ENCODE measurements at places on chromosomes 2 and 18. TPM values are rescaled to one million over a fixed set of nuclear protein-coding genes. Genes with fewer than 3 reads are reported as not detected.

GRCh38 chr2:26735883-26736588 is 28.0 kb upstream of the SLC35F6 start:
- DNase-seq = no peak

- DNase-seq = no peak
Measured at GRCh38 chr2:158725441-158725891, 69.7 kb upstream of the DAPL1 start.

DNA sequence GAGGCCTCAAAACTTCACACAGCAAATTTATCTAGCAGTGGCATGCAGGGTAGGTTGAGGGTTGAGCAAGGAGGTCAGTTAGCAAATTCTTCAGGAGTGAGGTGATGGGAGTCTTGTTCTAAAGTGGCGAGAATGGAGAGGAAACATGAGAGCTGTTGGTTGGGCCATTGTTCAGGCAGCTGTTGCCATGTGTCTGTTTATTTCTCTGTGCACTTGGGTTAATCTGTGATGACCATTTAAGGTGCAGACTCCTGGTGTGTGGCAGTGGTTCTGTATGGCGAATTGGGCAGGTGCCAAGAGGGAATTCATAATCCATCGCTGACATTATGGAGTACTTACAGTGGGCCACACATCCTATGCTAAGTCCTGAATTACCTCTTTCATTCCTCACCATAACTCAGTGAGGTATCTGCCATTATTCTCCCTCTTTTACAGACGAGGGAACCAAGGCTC is 30.4 kb downstream of the TMEM178A start:
- DNase-seq = peak; percentile 80

The DUSP19 gene
- polyA plus RNA-seq = 2.3 TPM

All from AG04450 (cell line).